ENCODE measurements at places on chromosomes 2 and 18. TPM values are rescaled to one million over a fixed set of nuclear protein-coding genes. Genes with fewer than 3 reads are reported as not detected.

The STARD6 gene
- 0.26 TPM for total RNA-seq

DNA sequence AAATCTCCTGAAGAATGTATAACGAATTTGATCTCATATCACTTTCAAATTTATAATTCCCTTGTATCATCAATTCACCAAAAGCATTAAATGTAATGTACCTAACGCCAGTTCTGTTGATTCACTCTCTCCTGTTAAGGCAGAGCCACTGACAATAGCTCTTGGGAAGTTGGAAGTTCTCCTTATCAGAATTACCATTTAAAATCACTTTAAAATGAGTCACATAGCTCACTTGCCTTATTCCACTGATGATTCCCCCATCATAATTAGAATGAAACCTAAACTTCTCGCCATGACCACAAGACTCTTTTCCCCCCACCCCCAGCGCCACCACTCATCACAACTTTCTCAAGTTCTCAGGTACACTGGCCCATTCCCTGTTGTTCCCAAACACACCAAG lies 117.1 kb downstream of the PID1 start:
- DNase-seq: peak; percentile 70

The MOGAT1 gene
- total RNA-seq: not detected

DNA sequence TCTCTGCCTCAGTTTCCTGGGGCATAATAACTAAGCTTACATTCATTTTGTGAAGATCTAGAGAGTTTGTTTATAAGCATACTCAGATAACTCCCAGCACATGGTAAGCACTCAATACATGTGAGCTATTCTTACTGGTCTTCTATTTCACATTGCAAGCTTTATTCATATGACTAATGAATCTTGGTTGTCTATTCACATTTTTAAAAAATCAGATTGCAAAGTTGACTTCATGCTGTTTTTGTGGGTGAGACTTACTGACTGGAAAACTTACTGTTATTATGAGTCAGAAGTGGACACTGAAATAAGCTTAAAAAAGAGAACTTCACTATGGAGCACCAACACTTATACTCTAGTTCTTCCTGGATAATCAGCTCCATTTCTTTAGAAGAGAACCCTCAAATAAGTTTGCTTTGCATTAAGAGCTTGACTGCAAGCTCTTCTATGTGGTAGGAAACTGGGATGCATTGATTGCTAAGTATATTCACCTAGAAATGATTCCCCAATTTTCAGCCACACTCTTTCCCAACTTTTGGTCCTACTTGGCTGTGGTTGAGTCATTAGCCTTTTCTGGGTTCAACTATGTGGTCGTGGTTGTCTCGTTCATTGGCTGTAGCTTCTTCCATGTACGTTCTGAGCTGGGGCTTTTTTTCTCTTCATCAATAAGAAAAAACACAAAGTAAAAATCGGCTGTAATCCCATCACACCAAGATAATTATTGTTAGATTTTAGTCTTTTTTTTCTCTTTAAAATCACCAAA lies 29.5 kb upstream of the RBMS1 start:
- DNase-seq: no peak

DNA sequence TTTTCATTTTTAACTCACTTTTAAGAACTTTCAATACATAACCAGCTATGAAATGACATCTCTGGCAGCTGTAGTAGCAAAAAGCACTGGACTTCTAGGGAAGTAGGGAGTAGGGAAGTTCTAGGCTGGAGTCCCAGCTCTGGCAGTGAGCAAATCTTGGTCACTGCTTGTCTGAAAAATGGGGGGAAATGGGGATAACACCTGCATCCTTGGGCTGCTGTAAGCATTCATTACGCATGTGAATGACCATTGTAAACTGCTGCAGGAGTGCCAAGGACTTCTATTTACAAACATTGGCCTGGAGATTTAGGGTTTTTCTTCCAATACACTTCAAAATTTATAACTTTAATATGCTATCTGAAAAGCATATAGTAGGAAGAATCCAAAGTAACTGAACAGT lies 972 bp upstream of the MPP4 start:
- DNase-seq: peak; percentile 18

The ANO7 gene
- total RNA-seq: 0.72 TPM

The TCF7L1 gene
- total RNA-seq: not detected

GRCh38 chr2:134883552-134884293 lies 34.9 kb upstream of the CCNT2 start:
- no peak for DNase-seq

DNA sequence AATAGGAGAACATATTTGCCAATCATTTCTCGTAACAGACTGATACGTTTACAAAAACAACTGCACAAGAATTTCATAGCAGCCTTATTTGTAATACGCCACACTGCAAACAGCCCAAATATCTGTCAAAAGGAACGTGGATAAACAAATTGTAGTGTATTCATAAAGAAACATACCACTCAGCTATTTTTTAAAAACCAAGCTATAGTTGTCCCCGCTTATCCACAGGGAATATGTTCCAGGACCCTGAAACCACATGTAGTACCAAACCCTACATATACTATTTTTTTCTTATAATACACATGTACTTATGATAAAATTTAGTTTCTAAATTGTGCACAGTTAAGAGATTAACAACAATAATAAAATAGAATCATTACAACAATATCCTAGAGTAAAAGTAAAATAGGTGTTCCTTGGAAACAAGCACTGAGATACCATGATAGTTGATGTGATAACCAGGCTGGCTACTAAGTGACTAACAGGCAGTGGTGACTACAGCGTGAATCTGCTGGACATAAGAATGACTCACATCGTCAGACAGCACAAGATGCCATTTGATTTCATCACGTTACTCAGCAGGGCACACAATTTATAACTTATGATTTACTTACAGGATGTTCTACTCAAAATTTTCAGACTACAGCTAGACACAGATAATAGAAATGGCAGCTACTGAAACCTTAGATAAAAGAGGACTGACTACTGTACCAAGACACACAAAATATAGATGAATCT lies 367.4 kb downstream of the NCKAP5 start:
- DNase-seq: peak; percentile 95

DNA sequence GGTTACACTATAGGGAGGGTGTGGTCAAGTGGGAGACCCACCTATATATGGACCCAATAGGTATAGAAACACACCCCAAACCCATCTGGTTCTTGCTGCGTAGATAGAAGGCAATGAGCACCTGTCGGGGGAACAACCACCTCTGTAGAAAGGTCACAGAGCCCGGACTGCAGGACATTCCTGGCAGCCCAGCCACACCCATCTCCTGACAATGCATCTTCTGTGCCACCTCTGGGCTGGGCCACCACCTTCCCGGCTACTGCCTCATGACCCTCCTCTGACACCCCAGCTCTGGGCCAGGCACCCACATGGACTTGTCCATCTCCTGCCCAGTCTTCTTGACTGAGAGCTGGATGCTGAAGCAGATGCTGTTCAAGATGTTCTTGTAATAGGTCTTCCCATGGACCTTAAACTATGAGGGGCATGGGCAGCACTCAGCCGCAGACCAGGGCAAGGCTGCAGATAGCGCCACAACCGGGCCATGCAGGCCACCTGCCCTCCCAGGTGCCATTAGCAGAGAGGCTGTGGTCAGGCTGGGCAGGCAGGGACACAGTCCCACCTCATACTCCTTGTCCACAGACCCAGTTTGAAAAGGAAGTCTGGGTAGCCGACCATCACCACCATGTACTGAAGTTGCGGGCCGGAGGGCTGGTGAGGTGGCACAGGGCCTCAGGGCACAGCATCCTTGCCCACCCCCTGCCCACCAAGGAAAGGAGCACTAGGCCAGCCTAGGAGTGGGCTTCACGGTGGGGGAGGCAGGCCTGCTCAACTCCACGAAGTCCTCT lies 9.3 kb downstream of the ALPG start:
- DNase-seq: no peak

Measured in A172 (cell line).